Endothelial cell (in vitro differentiated cells): ENCODE measurements at places on chromosomes 7 and 10.

- DNase-seq, result no peak
Measured at GRCh38 chr10:26365681-26366358, 72.3 kb upstream of the APBB1IP start.

GRCh38 chr10:104527013-104527412 is 114.1 kb upstream of the SORCS3 start:
- no peak for DNase-seq

DNA sequence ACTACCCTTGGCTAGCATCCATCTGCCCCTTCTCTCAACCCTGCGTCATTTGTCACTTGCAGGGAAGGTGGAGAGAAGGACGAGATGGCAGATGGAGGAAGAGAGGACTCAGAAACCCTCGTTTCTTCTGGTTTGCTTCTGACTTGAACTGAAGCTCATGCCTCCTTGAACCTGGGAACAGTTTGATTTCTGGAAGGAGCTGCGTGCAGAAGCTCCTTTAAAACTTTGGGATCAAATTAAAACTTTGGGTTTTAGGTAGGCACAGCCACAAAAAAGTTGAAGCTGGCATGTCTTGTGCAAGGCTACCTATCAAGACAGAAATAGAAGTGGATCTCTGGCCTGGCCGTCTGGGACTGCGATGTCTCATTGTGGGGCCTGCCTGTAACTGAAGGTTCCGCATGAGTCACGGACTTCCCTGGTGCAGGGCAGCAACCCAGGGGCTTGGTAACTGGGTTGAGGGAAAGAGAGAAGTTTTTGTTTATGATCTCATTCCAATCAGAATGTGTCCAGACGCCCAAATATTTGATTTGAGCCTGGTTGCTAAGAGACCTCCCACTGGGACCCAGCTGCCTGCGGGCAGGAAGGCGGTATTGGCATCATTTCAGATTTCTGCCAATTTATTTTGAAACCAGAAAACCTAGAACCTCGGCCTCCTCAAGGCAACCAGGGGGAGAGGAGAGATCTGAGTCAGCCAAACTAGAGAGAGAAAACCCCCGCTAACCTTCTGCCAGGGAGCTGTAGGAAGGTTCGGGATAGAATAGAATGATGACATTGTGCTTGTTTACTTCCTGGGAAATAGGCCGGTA is 15.8 kb upstream of the CAMK1D start:
- DNase-seq, result no peak

- DNase-seq, result no peak
Measured at GRCh38 chr7:114740941-114741340, 181.0 kb upstream of the MDFIC start.
